Cardiac muscle cell (in vitro differentiated cells and primary cell): ENCODE measurements at places on chromosomes 3 and 15. TPM values are rescaled to one million over a fixed set of nuclear protein-coding genes. Genes with fewer than 3 reads are reported as not detected.

SLC24A5 gene
- not detected in 2 replicates for total RNA-seq

GOLGA8K gene
- total RNA-seq = 1.3 TPM in 1 of 2 replicates, not detected in the other

DNA sequence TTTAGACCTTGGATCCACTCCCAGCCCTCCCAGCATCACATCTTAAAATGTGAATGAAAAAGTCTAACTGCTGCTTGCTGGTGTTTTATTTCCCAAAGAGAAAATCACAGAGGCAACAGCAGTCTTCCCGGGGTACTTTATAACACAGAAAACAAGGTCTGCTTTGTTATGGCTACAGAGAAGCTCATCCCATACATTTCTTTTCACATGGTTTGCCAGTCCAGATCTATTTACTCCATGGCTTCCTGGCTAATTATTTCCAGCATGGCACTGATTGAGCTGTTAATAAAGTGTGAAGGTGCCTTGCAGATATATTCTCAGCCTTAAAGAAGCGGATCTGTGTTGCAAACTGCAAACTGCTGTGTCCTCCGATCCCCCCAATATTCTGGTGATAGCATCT, 466.1 kb upstream of the CFAP20DC start:
- H3K27me3 ChIP-seq = no peaks in the 10 kb centered on the region
- H3K4me1 ChIP-seq = peaks cover 9% of the 10 kb centered on the region
- no peaks in the 10 kb centered on the region for H3K36me3 ChIP-seq

THRB gene
- total RNA-seq = 0.57 and 0.67 TPM in 2 replicates

DNA sequence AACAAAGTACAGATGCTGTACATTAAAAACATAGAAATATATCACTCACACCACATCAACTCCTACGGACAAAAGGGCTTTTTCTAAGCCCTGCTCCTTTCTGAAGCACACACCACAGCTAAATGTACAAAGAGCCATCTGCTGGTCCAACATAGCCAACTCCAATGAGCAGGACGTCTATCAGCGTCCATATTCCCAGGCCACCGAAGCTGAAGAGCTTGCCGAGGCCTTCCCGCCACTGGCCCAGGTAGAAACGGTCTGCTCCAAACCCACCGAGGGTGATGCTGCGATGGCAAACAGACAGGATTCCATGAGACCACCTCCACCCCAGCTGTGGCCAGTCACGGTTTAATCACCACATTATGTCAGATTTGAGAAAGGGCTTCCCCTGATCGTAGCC, 9.8 kb downstream of the TM2D3 start:
- H3K36me3 ChIP-seq = peaks cover 47% of the 10 kb centered on the region
- no peaks in the 10 kb centered on the region for H3K27me3 ChIP-seq
- H3K4me1 ChIP-seq = peaks cover 1% of the 10 kb centered on the region
- no peak overlapping the region for H3K4me3 ChIP-seq
- H3K27ac ChIP-seq = no peak overlapping the region

- H3K4me3 ChIP-seq = no peak overlapping the region
- H3K27ac ChIP-seq = no peak overlapping the region
- peaks cover 15% of the 10 kb centered on the region for H3K27me3 ChIP-seq
- no peak for DNase-seq
- H3K4me1 ChIP-seq = peaks cover 6% of the 10 kb centered on the region
- no peaks in the 10 kb centered on the region for H3K36me3 ChIP-seq
Measured at GRCh38 chr15:45307230-45307924, 55.3 kb downstream of the SLC28A2 start.

GRCh38 chr15:71011503-71012155, 103.6 kb upstream of the THSD4 start:
- H3K4me3 ChIP-seq = no peak overlapping the region
- peaks cover 11% of the 10 kb centered on the region for H3K4me1 ChIP-seq
- H3K36me3 ChIP-seq = no peaks in the 10 kb centered on the region
- no peaks in the 10 kb centered on the region for H3K27me3 ChIP-seq
- no peak overlapping the region for H3K27ac ChIP-seq

DNA sequence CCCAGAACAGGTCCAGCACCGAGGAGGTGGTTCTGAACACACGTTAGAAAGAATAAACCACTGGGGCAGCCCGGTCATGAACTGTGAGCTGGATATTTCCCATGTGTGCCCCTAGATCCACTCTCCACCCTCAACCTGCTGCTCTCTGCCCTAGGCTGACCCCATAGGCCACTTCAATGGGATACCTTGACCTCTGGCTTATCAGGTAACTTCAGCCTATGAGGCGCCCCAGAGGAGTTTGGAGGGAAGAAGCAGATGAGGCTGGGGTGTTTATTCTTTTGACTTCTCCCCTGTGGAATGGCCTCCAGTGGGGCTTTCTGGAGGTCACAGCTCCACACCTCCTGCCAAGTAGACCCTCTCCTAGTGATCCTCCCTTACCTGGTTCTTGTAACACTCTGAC, 47.7 kb upstream of the SLC7A14 start:
- no peak for DNase-seq
- no peaks in the 10 kb centered on the region for H3K4me1 ChIP-seq
- no peak overlapping the region for H3K4me3 ChIP-seq
- no peak overlapping the region for H3K27ac ChIP-seq
- no peaks in the 10 kb centered on the region for H3K27me3 ChIP-seq

DNA sequence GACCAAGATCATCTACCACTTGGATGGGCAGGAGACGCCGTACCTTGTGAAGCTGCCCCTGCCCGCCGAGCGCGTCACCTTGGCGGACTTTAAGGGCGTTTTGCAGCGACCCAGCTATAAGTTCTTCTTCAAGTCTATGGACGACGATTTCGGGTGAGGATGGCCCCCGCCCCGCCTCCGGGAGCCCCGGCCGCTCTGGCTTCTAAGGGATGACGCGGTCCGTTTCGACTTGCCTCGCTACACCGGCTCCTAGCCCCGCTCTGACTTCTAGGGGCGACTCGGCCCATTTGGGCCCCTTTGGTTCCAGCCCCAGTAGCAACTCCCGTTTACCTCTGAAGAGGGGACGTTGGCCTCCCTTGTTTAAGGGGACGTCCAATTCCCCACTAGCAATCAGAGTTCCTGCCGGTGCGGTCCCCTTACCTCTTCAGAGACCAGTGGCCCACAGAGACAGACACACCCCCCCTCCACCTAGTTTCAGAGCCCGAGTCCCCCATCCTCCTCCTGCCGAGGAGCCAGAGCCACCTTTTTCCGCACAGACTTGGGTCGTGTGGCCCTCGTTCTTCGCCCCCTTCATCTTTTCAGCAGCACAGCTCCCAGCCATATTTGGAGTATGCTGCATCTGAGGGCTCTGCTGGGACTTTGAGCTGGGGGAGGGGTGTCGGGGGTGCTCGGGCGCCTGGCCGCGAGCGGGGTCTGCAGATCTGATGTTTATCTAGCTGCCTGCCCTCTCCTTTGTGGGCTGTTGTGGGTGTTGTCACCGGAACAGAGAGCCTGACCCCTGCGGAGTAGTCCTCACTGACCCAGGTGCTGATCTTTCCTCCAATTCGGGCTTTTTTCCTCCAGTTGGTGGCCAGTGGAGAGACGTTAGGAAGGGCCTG, 706 bp downstream of the DVL3 start:
- no peaks in the 10 kb centered on the region for H3K36me3 ChIP-seq
- H3K4me3 ChIP-seq = peak overlapping the region; percentile 100
- no peak for DNase-seq
- peaks cover 12% of the 10 kb centered on the region for H3K4me1 ChIP-seq

DNA sequence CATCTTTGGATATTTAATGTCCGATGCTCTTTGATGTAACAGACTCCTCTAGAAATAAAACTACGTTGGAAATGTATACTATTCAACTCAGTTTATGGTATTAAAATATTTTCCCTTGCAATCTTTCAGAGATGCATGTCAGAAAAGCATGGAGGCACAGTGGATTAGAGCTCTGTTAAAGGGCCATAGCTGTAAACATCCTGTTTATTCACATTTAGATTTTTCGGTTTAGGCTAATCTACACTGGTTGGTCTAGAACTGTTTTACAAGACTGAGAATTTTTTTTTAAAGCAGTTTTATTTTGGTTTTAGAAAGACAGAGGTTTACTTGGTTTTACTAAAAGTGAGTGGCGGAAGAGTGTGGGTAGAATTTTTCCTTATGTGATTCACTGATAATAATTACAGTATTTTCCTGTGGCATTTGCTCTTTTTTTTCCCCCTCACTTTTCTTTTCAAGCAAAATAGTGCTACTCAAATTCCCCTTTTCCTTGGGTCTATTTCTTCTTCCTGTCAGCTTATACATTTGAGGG, 132.1 kb downstream of the IL1RAP start:
- no peaks in the 10 kb centered on the region for H3K4me1 ChIP-seq
- DNase-seq = no peak
- no peaks in the 10 kb centered on the region for H3K27me3 ChIP-seq
- H3K36me3 ChIP-seq = no peaks in the 10 kb centered on the region

SLC12A1 gene
- total RNA-seq = 0.04 TPM in 1 of 2 replicates, not detected in the other

DNA sequence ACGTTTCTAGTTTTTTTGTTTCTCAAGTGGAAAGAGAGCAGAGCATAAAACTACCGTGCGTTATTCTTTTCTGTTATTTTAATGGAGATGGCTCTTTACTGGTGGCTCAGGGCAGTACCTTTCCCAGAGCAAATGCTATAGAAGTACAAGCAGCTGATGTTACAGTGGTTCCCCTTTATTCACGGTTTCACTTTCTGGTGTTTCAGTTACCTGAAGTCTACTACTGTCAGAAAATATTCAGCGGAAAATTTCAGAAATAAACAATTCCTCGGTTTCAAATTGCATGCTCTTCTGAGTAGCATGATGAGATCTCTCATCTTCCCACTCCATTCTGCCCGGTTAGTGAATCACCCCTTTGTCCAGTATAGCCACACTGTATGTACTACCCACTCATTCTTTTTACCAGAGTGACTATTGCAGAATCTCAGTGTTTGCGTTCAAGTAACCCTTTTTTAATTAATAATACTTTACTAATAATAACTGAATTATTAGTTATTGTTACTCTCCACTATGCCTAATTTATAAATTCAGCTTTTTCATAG, 597.5 kb upstream of the ROBO2 start:
- H3K4me1 ChIP-seq = no peaks in the 10 kb centered on the region
- no peak overlapping the region for H3K4me3 ChIP-seq
- no peak overlapping the region for H3K27ac ChIP-seq
- no peaks in the 10 kb centered on the region for H3K36me3 ChIP-seq

DNA sequence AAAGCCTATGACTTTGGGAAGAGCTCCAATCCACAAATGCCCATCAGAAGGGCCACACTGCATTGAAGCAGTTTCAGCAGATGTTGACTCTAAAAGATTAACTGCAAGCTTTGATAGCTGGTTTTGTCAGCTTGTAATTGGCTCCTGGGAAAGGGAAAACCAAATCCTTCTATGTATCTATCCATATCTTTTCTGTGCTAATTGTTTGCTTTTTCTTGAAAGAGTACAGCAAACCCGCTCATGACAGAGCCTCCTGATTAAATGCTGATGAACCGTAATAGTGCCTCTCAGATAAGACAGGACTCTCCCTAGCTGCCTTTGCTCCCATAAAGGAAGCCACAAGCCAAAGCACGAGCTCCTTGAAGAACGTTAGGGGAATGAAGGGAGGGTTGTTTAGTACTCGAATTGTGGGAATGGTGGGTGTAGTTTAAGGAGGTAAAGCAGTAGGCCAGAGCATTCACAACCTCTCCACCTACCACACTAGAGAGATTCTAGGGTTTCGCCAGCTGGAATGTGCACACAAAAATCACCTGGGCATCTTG, 33.6 kb upstream of the LRIG1 start:
- no peak overlapping the region for H3K27ac ChIP-seq
- no peaks in the 10 kb centered on the region for H3K27me3 ChIP-seq
- H3K36me3 ChIP-seq = no peaks in the 10 kb centered on the region
- H3K4me3 ChIP-seq = no peak overlapping the region
- no peak for DNase-seq
- H3K4me1 ChIP-seq = peaks cover 3% of the 10 kb centered on the region

TJP1 gene
- 76.2 and 93.9 TPM in 2 replicates for total RNA-seq

GATM gene
- total RNA-seq = 50.0 and 76.5 TPM in 2 replicates
